ENCODE measurements at places on chromosomes 4 and X. TPM values are rescaled to one million over a fixed set of nuclear protein-coding genes. Genes with fewer than 3 reads are reported as not detected.

Gene RIPPLY1
- total RNA-seq = not detected

Gene GAGE12H
- not detected for total RNA-seq

Gene WWC2
- 21.0 TPM for total RNA-seq

Gene HERC5
- total RNA-seq = 3.5 TPM

Gene SPIN4
- total RNA-seq = 13.4 TPM

Gene SHROOM2
- total RNA-seq = 38.8 TPM

Gene LDOC1
- 13.1 TPM for total RNA-seq

Gene CYTL1
- 0.69 TPM for total RNA-seq

Gene KCNE5
- 7.8 TPM for total RNA-seq

Gene SHOX
- total RNA-seq = 0.23 TPM

Gene UGT8
- total RNA-seq = 15.0 TPM

Gene PDE6B
- 9.2 TPM for total RNA-seq

Gene DDIT4L
- 3.7 TPM for total RNA-seq

Gene SRD5A3
- total RNA-seq = 8.5 TPM

Gene SULT1E1
- total RNA-seq = 12.7 TPM

Gene CCNA2
- 13.4 TPM for total RNA-seq

Gene PABPC4L
- total RNA-seq = 3.2 TPM

Gene CDKL5
- 38.5 TPM for total RNA-seq

Gene FGA
- total RNA-seq = not detected

Gene TSPAN6
- total RNA-seq = 41.1 TPM

Gene AWAT2
- total RNA-seq = not detected

Gene FHDC1
- 8.5 TPM for total RNA-seq

Gene ETDA
- not detected for total RNA-seq

Gene SPANXN4
- not detected for total RNA-seq

Gene CXCL8
- 0.23 TPM for total RNA-seq

Gene MID1IP1
- total RNA-seq = 32.8 TPM

Gene NUDT10
- total RNA-seq = 37.1 TPM

Gene ARMCX1
- total RNA-seq = 80.5 TPM

Gene FRAS1
- 47.7 TPM for total RNA-seq

Gene CCDC110
- total RNA-seq = 5.5 TPM

Gene DDX60
- total RNA-seq = 5.3 TPM

Gene USP26
- total RNA-seq = not detected

Gene ASB5
- total RNA-seq = 0.46 TPM

Gene DGAT2L6
- total RNA-seq = not detected

Gene TRMT44
- total RNA-seq = 17.1 TPM

Gene PPAT
- 24.2 TPM for total RNA-seq

Gene F8
- 6.7 TPM for total RNA-seq

Gene TMEM33
- 64.6 TPM for total RNA-seq

Gene GLRB
- 43.8 TPM for total RNA-seq

Gene GPR173
- total RNA-seq = 27.0 TPM

Gene CLDN24
- not detected for total RNA-seq

Gene S100P
- total RNA-seq = 0.46 TPM

Gene ADH1B
- total RNA-seq = 0.23 TPM

Gene PSAPL1
- not detected for total RNA-seq

Gene CTAG2
- not detected for total RNA-seq

Gene GASK1B
- total RNA-seq = 44.8 TPM

Gene PRSS12
- total RNA-seq = 21.7 TPM

Gene SASH3
- 3.2 TPM for total RNA-seq

Gene CFAP299
- 4.2 TPM for total RNA-seq

Gene KIF4A
- 5.8 TPM for total RNA-seq

Gene PDZD4
- 125 TPM for total RNA-seq

Gene CT45A3
- not detected for total RNA-seq

Gene ARHGAP36
- total RNA-seq = 8.5 TPM

Measured in diencephalon (tissue), 1 donor.